ENCODE measurements at places on chromosomes 3 and 15.

GRCh38 chr3:182519569-182519968 lies 273.7 kb upstream of the ATP11B start:
- no peak for DNase-seq

DNA sequence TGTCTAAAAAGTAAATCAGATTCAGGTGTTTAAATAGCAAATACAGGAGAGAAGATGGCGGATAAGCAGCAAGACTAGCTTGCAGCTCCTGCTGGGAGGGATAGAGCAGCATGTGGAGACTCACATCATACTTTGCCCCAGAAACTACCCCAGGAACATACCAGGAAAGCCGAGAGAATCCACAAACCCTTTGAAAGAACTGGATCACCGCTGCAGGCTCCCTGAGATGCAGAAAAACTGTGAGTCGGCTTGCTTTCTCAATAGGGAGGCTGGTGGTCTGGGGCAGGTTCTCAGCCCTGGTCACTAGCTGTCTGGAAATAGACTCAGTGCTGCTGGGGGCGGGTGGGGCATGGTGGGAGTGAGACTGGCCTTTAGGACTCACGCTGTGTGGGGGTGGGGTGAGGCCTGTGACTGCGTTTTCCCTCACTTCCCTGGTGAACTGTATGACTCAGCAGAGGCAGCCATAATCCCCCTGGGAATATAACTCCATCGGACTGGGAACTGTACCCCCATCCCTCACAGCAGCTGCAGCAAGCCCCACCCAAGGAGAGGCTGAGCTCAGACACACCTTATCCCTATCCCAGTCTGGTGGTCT lies 142.8 kb downstream of the CNTN6 start:
- DNase-seq = no peak

DNA sequence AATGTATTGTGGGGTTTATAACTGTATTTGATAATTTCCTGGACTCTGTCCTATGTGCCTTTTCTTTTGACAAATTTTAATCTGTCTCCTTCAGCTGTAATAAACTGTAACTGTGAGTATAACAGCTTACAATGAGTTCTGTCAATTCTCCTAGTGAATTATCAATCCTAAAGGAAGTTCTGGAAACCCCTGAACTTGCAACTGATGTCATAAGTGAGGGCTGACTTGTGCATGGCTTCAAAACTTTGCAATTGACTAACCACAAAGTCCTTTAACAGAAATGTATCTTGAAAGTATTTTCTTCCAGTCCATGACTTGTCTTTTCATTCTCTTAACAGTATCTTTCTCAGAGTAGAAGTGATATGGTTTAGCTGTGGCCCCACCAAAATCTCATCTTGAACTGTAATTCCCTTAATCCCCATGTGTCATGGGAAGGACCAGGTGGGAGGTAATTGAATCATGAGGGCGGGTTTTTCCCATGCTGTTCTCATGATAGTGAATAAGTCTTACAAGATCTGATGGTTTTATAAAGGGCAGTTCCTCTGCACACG lies 108.3 kb downstream of the TFDP2 start:
- DNase-seq = no peak

DNA sequence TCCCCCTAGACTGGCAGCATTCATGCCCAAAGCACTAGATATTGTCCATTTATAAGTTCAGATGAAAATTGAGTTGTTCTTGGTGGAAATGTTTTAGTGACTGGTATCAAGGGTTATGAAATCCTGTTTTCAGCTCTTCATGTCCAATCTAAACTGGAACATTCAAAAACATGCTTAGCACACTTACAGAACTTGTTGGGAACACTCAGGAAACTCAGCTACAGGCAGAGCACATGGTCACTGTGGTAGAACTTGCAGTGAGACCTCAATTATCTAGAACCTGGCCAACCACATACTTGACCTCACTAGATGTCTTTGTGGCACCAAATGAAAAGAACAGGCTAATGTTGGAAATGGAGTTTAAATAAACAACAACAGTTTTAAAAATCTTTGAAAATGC lies 88.8 kb downstream of the SMAD3 start:
- DNase-seq = no peak

GRCh38 chr15:88166082-88166993 lies 90.2 kb downstream of the NTRK3 start:
- no peak for DNase-seq

GRCh38 chr3:2099779-2100191 lies 1.1 kb downstream of the CNTN4 start:
- no peak for DNase-seq

DNA sequence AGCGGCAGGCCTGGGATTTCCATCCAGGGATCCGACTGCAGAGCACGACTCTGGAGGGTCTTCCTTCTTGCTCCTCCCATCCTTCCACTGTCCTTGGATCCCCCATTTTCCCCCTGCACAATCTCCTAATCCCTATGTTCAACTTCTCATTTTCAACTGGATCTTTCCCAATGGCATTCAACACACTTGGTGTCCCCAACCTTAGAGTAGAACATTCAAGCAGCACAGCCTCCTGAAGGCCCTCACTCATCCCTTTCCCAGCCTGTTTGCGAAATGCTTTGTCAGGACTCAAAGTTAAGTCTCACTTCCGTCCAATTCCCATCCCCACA lies 32.3 kb downstream of the RPN1 start:
- no peak for DNase-seq

GRCh38 chr15:96947296-96948229 lies 617.1 kb downstream of the NR2F2 start:
- DNase-seq = no peak

DNA sequence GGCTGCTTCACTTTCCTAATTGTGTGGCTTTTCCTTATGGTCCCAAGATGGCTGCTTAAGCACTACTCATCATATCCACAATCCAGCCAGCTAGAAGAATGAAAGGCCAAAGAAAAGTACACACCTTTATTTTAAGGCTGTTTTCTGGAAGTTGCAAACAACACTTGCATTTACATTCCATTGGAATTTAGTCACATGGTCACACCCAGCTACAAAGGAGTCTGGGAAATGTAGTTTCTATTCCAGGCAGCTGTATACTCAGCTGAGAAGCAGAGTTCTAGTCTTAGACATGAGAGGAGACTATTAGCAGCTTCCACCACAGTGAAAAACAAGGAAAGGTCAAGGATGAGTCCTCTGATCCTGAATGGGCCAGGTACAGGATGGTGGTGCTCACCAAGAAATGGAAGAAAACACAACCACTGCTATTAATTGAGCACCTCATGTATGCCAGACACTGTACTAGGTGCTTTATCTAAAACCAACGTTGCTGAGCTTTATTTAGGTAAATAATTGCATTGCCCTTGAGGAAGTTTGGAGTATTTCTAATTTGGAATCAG lies 28.0 kb upstream of the ATG7 start:
- no peak for DNase-seq

- DNase-seq = no peak
These were observed 26.0 kb upstream of the BUB1B start for GRCh38 chr15:40134885-40135284.

DNA sequence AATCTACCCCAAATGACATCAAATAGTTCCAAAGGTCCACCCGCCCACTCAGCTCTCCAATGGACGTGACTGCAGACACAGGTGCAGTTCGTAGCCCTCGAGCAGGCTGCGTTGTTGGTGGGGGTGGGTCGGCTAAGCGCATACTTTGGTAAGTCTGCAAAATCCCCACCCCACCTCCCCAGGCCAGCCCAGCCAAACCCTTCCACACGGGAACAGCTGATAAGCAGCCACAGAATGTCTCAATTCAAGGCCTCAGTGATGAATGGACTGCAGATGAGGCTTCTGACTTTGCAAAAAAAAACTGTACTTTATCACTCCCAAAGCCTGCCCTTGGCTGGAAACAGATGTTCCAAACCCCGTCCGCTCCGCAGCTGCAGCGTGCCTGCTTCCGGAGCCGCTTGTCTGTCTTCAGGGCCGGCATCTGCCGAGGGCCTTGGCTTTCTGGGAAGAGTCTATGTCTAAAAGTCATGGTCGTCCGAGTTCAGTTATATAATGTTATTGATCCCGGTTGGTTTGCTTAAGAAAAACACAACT lies 38.2 kb downstream of the PCSK6 start:
- no peak for DNase-seq

- no peak for DNase-seq
These were observed 85.9 kb upstream of the SYNPR start for GRCh38 chr3:63192248-63192647.

GRCh38 chr3:123758081-123758564 lies 126.0 kb downstream of the MYLK start:
- no peak for DNase-seq

DNA sequence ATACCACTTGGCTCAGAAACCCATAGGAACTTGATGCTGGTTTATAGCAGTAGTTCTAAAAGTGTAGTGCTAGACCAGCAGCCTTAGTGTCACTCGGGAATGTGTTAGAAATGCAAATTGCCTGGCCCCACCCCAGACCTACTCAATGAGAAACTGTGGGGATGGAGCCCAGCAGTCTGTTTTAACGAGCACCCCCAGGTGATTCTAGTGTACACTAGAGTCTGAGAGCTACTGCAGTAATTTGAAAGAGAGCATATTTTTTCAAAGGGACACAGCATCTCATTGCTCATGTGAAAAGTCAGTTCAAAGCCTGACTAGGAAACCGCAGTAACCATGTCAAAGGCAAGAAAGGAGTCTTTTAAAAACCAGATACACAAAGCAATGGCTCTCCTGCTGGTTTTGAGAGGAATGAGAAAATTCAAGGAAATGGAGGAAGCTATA lies 313.4 kb downstream of the SQOR start:
- no peak for DNase-seq

DNA sequence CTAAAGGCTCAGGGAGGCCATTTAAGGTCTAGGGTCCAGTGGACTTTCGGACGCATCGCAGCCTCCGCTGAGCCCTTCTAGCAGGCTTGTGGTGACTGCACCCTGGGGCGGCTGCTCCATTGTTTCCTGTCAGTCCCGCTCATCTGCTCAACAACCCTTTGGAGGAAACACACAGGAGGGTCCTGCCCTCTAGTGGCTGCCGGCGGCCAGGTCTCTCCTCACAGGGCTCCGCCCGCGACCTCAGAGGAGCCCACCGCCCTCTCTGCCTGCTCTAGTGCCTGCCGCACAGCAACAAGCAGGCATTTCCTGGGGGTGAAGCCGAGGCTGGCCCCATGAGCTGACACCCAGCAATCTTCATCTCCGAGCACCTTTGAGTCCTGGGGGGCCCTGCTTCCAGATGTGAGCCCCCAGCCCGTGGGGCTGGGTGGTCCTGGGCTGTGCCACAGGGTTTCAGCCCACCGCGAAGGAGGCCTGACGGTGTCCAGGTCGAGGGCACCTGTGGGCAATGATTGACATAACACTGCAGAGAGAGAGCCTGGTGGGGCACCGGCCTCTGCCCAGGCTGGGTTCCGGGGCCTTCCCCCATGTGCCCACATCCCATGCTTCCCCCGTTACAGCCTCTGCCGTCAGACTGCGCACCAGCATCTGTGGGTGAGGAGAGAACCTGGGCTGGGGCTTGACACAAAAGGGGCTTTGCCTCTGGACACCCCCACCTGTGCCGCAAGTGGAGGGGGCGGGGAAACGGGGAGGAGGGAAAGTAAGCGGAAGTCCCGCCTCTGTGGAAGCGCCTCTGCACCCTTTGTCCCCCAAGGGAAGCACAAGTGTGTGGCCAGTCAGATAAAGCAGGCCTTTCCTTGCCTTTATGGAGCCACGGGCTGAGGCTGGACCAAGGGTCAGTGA lies 27.0 kb upstream of the SFMBT1 start:
- peak; percentile 70 for DNase-seq

DNA sequence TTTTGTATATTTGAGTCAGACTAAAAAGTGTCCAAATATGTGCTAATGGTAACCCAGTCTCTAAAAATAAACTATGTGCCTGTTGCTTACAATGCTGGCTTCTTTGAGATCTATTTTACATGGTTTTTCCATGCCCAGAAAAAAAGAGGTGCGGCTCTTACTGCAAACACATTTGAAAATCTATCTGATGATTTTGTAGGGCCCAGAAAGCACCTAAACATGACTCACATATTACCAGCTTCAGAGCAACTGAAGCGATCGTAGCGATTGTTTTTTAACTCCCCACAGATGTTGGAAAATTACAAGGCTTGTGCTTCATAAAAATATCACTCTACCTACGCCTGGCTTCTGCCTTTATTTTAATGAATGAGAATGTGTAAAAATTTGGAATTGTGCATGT lies 53.5 kb downstream of the SUCNR1 start:
- no peak for DNase-seq

DNA sequence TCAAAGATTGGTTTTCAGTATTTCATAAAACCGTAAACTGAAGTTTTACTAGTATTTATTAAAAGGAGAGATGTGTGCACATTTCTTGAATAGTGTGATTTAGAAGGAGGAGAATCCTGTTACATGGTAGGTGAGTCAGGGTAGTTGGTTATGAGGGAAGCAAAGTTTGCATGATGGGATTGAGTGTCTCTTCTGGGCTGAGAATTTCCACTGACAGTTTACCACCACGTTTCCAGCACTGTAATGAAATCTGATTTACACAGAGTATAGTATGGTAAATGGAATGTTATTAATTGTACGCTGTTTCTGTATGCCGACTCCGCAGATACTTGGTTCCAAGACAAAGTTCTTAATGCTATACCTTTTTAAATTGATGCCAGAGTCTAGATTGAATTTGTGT lies 1.6 kb downstream of the NECTIN3 start:
- DNase-seq = no peak

DNA sequence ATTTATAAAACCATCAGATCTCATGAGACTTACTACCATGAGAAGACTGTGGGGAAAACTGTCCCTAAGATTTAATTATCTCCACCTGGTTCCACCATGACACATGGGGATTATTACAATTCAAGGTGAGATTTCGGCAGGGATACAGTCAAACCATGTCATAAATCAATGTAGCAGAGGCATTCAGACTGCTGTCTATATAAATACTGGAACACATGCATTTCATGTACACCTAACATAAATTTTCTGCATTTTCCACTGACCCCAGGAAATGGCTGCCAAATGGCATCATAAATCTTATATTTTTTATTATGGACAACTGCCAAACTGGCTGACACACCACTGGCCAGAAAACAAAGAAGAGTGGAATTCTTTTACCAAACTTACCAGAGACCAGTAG lies 755.1 kb upstream of the EPHA6 start:
- no peak for DNase-seq

GRCh38 chr15:81054236-81054635 lies 53.5 kb downstream of the TLNRD1 start:
- DNase-seq = no peak

DNA sequence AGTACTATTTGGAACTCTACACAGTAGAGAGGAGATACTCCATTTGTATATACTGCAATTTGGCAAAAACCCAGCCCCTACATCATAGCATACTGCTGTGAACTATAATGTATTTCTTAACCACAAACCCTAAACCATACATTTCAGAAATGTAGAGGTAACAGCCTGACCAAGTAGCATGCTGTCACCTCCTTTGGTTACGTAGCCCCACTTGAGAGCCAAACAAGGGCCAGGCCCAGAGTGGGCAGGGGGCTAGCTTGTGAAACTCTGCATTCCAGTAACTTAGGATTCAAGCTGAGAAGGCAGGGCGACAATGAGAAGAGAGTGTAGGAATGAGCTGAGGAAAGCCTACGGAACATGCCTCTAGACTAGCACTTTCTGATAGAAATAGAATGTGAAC lies 135.8 kb downstream of the GREM1 start:
- no peak for DNase-seq

DNA sequence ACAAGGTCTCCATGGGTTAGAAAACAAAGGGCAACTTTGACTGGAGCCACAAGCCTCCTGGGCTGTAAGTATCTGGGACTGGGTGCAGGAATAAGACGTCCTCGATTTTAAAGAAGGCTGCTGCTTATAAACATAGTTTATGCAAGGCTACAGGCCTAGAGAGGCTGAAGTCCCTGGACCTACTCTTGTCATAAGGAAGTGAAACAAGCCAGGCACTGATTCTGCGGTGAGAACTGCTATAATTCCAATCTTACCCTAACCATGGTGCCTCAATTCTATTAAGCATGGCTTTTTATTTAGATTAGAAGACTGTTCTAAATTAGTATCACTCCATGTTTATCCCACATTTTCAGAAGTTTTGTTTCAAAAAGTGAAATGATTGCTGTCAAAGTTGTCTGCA lies 777.6 kb downstream of the PLOD2 start:
- no peak for DNase-seq
